ENCODE measurements at places on chromosomes 5 and 9.
A peak's percentile ranks its signal among the peaks of the same experiment; 100 is the strongest.

DNA sequence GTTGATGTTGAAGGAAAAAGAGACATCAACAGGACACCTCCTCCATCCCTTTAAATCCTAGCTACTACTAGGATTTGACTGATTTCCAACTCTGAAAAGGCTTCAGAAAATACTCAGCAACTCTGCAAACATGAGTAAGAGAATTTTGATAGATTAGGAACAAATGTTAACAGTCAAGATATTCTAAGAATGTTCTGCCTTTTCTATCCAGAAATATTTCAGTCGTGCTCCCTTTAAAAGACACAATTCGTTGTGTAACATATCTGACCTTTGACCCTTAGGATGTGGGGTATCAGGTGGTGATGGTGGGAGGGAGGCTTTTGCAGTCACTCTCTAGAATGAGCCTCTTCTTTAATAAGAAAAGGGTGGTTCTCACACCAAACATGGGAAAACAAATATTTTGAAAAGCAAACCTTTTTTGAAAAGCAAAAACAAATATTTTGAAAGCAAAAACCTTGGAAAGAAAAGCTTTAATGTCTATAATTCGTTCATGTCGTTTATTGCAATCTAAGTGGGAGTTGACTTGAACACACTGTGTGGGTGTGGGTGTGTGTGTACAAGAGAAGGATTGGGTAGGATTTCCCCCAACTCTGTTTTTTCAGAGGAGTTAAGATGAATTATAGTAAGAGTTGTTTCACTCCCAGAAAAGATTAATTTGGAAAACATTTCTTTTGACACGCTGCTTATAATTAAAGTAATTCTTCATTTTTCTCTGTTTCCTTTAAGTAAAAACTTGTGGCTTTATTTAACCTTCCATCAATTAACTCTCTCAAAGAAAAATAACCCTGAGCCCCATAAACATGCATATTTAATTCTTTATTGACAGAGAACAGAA, 152.8 kb downstream of the TMEM167A start:
- no peak for ATAC-seq

- ATAC-seq: 0 out of 3 replicates have a peak, but pooled peaks have one; percentile 18
Measured at GRCh38 chr5:73338256-73339050, 110.1 kb downstream of the FOXD1 start.

DNA sequence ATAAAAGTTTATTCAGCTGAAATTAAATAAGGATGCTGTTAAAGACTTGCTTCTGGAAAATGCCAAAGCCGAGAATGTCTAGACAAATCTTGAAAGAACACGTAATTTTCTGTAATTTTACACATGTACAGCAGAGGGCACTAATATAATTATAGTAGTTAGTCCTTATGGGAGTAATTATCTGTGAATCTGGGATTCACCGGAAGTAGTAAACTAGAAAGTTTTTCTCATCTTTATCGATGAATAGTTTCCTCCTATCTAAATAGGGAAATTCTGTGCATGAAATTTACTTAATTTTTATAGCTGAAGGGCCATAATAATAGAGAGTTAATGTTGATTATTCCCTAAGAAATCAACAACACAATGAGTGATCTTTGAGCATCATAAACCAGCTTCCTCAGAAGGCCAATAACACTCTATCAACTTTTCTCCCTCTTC, 18.4 kb upstream of the CNTLN start:
- peak; percentile 64 for ATAC-seq

DNA sequence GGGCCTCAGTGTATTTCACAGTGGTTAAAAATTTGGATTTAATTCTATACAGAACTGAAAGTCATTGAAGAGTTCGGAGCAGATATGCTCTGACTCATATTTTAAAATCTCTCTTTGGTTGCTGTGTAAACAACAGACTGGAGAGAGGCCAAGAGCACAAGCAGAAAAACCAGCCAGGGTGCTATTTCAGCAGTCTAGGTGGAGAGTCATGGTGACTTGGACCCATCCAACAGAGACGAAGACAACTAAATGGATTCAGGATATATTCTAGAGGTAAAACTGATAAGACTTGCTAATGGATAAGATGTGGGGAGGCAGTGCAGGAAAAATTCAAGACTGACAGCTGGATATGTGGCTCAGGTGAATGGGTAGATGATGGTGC, 168.9 kb downstream of the MAPKAP1 start:
- peak; percentile 86 for ATAC-seq

- no peak for ATAC-seq
Measured at GRCh38 chr5:19739671-19740070, 248.3 kb downstream of the CDH18 start.

GRCh38 chr9:128568470-128569078, 16.2 kb downstream of the SPTAN1 start:
- ATAC-seq: no peak

DNA sequence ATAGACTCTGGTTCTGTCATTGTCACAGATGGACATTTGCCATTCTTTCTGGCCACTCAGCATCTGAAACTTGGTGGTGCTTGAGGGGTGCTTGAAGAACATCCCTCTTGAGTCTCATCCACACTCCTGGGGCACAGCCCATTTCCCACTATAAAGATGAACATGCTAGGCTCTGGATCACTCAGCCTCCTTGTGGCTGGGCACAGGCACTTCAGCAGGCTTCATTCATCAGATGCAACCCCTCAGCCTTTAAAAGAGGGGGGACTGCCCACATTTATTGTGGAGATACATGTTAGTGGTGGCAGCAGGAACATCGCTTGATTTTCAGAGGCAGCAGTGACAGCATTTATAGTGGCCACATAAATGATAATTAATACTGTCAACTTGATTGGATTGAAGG, 124.7 kb upstream of the NIPBL start:
- ATAC-seq: no peak

DNA sequence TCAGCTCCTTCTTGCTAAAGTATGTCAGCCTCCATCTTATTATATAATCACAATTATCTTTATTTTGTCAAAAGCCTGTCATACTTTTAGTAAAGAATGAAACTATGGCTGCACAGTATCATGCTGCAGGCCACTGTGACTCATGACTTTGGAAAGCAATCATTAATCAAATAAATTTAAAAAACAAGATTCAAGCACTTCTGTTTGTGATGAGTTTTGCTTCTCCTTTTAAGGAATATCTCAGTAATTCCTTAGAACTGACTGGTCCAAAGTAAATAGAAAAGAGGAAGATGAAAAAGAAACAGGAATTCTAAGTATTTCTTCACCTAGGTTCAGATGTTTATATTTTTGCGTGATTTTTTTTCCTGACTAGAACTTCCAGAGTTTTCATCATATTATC, 83.1 kb downstream of the EDIL3 start:
- ATAC-seq: peak; percentile 80

- no peak for ATAC-seq
Measured at GRCh38 chr9:74949859-74950855, 2.6 kb downstream of the C9orf40 start.
